Activated naive CD4-positive, alpha-beta T cell treated with anti-CD3 and anti-CD28 coated beads, Interleukin-2, amount 10 ng/mL, durations not matched to agents 7 days and 5 days (primary cell): ENCODE measurements at places on chromosomes 7 and 10.

DNA sequence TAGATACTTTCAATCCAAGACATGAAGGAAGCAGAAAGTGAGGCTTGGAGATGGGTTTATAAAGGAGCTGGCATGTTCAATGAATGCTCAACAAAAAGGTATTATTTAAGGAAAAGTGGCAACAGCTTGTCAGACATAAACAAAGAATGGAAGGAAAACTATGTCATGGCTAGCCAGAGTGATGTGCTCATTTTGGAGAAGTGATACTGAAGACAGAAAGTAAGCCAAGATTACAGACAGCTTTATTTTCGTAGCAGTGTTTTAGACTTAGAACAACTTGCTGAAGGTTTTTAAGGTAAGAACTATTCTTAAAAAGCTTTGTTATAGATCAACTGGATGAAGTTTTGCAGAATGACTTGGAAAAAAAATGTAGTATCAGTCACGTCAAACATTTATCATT, 160.5 kb upstream of the FERD3L start:
- H3K36me3 ChIP-seq = no peaks in the 10 kb centered on the region
- no peak overlapping the region for H3K27ac ChIP-seq
- no peak overlapping the region for H3K4me3 ChIP-seq
- H3K4me1 ChIP-seq = no peaks in the 10 kb centered on the region

DNA sequence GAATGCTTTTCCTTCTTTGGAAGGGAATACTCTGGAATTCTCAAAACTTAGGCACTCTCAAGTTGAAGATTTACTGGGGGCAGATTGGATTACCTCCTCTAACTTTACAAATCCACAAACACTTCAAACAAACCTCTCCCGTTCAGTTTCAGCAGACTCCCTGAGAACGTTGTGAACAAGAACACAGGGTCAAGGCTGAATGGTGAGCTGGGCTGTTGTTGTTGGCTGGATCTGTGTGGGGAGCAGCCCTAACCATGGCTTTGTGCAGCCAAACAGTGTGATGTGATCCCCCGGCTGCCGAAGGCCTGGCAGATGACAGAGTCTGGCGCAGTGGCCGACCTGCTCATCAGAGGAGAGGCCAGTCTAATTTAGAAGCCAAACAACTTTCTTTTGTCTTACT, 93.1 kb downstream of the BMPER start:
- no peaks in the 10 kb centered on the region for H3K27me3 ChIP-seq
- DNase-seq = no peak
- H3K4me3 ChIP-seq = no peak overlapping the region
- H3K27ac ChIP-seq = no peak overlapping the region
- H3K36me3 ChIP-seq = no peaks in the 10 kb centered on the region
- peaks cover 4% of the 10 kb centered on the region for H3K4me1 ChIP-seq

DNA sequence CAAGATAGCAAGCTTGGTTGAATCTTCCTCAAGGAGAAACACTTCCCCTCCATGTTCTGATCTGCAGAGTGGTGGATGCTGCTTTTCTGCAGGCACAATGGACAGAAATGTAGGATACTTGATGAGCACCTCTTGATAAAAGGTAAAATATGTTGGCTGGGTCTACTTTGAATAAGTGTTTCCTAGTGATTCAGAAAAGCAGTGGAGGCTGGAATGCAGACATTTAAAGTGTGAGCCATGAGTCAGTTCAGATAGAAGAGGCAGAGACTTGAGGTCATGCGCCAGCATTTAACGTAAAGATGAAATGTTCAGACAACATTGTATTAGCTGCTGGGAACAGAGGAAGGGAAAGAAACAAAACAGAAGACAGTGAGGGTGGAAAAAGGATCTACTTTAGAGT, 403.1 kb downstream of the ADRA2A start:
- H3K36me3 ChIP-seq = no peaks in the 10 kb centered on the region
- H3K27me3 ChIP-seq = peaks cover 3% of the 10 kb centered on the region
- H3K4me1 ChIP-seq = no peaks in the 10 kb centered on the region
- no peak overlapping the region for H3K4me3 ChIP-seq
- no peak for DNase-seq

GRCh38 chr10:99426689-99427088, 3.7 kb downstream of the GOT1 start:
- H3K27me3 ChIP-seq = no peaks in the 10 kb centered on the region
- no peak for DNase-seq
- H3K4me1 ChIP-seq = peaks cover 21% of the 10 kb centered on the region
- peaks cover 10% of the 10 kb centered on the region for H3K36me3 ChIP-seq
- no peak overlapping the region for H3K4me3 ChIP-seq
- no peak overlapping the region for H3K27ac ChIP-seq

- no peak overlapping the region for H3K27ac ChIP-seq
- no peaks in the 10 kb centered on the region for H3K36me3 ChIP-seq
- no peaks in the 10 kb centered on the region for H3K4me1 ChIP-seq
- no peak for DNase-seq
- H3K4me3 ChIP-seq = no peak overlapping the region
Measured at GRCh38 chr7:53013925-53014324, 21.5 kb upstream of the POM121L12 start.

DNA sequence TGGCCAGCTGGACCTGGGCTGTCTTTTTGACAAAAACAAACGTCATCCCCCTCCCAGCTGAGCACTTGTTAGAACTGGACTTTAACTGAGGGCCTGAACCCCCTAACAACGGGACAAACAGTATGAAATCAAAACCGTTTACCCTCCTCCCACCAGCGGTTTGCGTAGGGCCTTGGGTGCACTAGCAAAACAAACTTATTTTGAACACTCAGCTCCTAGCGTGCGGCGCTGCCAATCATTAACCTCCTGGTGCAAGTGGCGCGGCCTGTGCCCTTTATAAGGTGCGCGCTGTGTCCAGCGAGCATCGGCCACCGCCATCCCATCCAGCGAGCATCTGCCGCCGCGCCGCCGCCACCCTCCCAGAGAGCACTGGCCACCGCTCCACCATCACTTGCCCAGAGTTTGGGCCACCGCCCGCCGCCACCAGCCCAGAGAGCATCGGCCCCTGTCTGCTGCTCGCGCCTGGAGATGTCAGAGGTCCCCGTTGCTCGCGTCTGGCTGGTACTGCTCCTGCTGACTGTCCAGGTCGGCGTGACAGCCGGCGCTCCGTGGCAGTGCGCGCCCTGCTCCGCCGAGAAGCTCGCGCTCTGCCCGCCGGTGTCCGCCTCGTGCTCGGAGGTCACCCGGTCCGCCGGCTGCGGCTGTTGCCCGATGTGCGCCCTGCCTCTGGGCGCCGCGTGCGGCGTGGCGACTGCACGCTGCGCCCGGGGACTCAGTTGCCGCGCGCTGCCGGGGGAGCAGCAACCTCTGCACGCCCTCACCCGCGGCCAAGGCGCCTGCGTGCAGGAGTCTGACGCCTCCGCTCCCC, at the start of gene IGFBP1:
Gene IGFBP1, plus strand, starts transcription at position 304 of the 808 bp plus-strand sequence. Its CDS starts 165 bp downstream, at position 469.
- peaks cover 72% of the 10 kb centered on the region for H3K27me3 ChIP-seq
- no peak within 1 kb of the TSS for H3K27ac ChIP-seq
- H3K4me1 ChIP-seq = no peaks in the 10 kb centered on the region
- no peaks in the 10 kb centered on the region for H3K36me3 ChIP-seq
- H3K4me3 ChIP-seq = no peak within 1 kb of the TSS

DNA sequence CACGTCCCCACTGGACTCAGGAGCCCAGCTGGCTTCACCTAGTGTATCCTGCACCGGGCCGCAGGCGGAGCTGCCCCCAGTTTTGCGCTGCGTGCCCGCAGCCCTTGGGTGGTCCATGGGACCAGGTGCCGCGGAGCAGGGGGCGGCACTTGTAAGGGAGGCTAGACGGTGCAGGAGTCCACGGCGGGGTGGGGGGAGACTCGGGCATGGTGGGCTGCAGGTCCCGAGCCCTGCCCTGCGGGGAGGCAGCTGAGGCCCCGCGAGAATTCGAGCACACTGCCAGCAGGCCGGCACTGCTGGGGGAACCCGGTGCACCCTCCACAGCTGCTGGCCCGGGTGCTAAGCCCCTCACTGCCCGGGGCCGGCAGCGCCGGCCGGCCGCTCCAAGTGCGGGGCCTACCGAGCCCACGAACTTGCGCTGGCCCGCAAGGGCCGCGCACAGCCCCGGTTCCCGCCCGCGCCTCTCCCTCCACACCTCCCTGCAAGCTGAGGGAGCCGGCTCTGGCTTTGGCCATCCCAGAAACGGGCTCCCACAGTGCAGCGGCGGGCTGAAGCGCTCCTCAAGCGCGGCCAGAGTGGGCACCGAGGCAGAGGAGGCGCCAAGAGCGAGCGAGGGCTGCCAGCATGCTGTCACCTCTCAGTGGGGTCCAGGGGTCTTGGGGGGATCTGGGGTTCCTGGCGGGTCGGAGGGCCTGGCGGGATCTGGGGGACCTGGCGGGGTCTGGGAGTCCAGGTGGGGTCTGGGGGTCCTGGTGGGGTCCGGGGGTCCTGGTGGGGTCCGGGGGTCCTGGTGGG, 81.4 kb downstream of the VIPR2 start:
- no peak overlapping the region for H3K4me3 ChIP-seq
- H3K4me1 ChIP-seq = peaks cover 9% of the 10 kb centered on the region
- H3K27ac ChIP-seq = no peak overlapping the region

- no peaks in the 10 kb centered on the region for H3K27me3 ChIP-seq
- no peak overlapping the region for H3K27ac ChIP-seq
- no peak for DNase-seq
- no peaks in the 10 kb centered on the region for H3K4me1 ChIP-seq
- no peak overlapping the region for H3K4me3 ChIP-seq
- H3K36me3 ChIP-seq = no peaks in the 10 kb centered on the region
Measured at GRCh38 chr10:81280497-81281479, 594.2 kb upstream of the NRG3 start.

DNA sequence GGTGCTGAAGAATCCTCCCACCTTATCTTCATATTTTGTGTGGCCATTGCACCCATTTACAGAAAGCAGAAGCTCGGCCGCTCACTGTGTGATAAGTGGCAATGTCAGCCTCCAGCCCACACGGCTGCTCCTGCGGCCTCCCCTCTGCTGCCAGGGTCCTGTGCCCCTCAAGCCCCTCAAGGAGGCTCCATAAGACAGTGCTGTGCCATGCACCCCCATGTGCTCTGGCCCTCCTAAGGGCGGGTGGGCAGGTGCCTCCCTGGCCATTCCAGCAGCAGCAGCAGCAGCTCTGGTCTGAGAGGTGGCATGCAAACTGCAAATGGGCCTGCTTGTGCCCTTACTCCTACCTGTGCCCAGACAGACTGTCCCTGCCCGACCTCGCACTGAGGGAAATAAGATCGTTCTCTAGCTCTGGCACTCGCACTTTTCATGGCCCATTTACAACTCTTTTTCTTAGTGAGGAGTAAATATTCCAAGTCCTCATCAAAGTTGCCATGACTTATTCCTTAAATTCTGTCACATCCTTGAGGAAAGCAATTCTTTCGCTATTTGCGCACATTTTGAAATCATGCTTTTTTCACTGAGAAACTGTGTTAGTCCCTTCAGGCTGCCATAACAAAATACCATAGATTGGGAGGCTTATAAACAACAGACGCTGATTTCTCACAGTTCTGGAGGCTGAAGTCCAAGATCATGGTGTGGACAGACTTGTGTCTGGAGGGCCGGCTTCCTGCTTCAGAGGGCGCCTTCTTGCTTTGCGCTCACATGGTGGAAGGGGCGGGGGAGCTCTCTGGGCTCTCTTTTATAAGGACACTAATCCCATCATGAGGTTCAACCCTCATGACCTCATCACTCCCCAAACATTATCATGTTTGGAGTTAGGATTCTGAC, 187.8 kb downstream of the COBL start:
- H3K27ac ChIP-seq = no peak overlapping the region
- peaks cover under 1% of the 10 kb centered on the region for H3K4me1 ChIP-seq
- DNase-seq = no peak
- no peak overlapping the region for H3K4me3 ChIP-seq

DNA sequence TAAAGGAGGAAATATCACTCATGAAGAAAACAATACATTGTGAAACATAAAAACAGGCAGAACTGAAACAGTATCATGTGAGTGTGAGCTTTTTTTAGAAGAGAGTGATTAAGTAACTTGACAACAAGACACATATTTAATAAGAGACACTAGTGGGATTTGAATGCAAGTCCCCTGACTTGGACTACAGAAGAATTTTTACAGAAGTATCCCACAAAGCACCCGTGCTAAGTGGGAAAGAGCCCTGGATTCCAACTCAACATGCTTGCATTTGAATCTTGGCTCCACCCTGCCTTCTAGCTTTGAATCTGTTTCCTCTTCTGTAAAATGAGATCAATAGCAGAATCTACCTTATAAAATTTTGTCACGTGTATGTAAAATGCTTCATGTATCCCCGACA, 166.2 kb downstream of the ZNF365 start:
- peaks cover 5% of the 10 kb centered on the region for H3K27me3 ChIP-seq
- no peak for DNase-seq
- H3K4me1 ChIP-seq = no peaks in the 10 kb centered on the region

- peaks cover 26% of the 10 kb centered on the region for H3K4me1 ChIP-seq
- no peaks in the 10 kb centered on the region for H3K36me3 ChIP-seq
- H3K27ac ChIP-seq = no peak overlapping the region
- no peak overlapping the region for H3K4me3 ChIP-seq
Measured at GRCh38 chr7:29270594-29271318, 76.2 kb downstream of the CHN2 start.

- peaks cover 15% of the 10 kb centered on the region for H3K4me1 ChIP-seq
- H3K36me3 ChIP-seq = no peaks in the 10 kb centered on the region
- H3K27me3 ChIP-seq = peaks cover 12% of the 10 kb centered on the region
- no peak for DNase-seq
Measured at GRCh38 chr10:69503896-69504265, 52.6 kb downstream of the TSPAN15 start.

DNA sequence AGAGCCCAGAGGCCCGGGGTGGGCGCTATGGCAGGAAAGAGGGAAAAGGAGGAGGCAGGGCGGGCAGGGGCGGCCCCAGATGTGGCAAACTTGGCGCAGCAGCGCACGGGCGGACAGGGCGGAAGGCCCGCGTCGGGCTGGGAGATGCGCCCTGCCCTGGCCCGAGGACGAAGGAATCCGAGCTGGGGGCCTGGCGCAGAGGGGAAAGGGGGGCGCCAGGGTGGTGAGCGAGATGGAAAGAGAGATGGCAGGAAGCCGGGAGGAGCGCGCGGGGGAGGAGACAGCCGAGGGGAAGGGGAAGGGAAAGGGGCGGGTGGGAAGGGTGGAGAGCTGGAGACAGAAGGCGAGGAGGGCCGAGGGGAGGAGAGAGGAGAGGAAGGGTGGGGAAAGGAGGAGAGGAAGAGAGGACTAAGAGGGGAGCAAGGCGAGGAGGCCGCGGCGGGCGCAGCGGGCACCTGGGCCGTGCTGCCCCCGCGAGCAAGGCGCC, at the start of gene MARVELD1:
Gene MARVELD1, plus strand, starts transcription at position 392 of the 487 bp plus-strand sequence. CDS start 147 bp downstream, outside the sequence.
- DNase-seq = peak; percentile 31
- H3K4me3 ChIP-seq = peak within 1 kb of the TSS; percentile 100
- no peaks in the 10 kb centered on the region for H3K36me3 ChIP-seq
- H3K27ac ChIP-seq = peak within 1 kb of the TSS; percentile 84
- peaks cover 17% of the 10 kb centered on the region for H3K4me1 ChIP-seq

DNA sequence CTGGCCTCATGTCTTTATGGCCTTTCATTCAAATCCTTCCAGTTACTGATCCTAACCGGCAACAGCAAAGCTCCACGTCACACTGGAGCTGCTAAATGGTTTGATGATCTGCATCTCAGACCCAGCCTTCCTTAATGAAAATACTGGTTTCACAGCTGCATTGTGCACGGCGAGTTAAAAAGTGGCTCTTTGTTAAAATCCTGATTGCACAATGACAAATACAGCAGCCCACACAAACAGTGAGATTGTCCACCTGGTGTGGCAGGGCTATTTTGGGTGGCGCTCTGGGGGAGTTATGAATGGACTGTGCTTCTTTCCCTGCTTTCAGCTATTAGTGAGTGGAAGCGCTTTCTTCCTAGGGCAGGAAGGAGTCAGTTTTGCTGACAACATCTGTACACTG, 63.4 kb upstream of the C1QL3 start:
- DNase-seq = no peak
- no peaks in the 10 kb centered on the region for H3K36me3 ChIP-seq
- peaks cover 5% of the 10 kb centered on the region for H3K27me3 ChIP-seq
- H3K27ac ChIP-seq = no peak overlapping the region
- no peak overlapping the region for H3K4me3 ChIP-seq
- no peaks in the 10 kb centered on the region for H3K4me1 ChIP-seq
